ENCODE measurements at places on chromosomes 6 and 20.

DNA sequence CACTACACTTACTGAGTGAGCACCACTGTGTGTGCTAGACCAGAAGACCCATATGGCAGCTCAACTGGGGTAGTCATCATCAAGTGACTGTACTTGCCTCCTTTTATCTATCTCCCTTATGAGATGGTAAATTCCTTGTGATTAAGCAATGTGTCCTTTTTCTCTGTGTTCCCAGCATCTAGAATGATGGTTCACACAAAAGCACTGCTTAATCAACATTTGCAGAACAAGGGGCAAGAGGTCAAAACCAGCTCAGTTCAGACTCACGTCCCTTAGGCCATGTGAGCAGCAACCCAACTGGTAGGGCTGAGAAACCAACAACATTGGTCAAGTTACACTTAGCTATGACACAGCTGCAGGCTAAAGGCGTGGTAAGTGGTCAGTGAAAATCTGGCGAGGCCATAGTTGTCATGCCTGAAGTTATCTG is 10.0 kb downstream of the TRAM2 start:
- no peak for DNase-seq

DNA sequence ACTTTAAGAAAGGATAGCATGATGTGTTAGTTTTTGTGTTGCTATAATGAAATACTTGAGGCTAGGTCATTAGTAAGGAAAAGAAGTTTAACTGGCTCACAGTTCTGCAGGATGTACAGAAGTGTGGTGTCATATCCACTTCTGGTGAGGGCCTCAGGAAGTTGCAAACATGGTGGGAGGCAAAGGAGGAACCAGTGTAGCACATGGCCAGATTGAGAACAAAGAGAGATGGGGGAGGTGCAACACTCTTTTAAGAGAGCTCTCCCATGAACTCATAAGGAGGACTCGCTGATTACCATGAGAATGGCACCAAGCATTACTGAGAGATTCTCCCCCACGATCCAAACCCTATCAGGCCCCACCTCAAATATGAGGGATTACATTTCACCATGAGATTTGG is 265.4 kb downstream of the RIMS1 start:
- DNase-seq, result no peak

GRCh38 chr6:42503894-42504293 is 52.2 kb upstream of the TRERF1 start:
- no peak for DNase-seq

DNA sequence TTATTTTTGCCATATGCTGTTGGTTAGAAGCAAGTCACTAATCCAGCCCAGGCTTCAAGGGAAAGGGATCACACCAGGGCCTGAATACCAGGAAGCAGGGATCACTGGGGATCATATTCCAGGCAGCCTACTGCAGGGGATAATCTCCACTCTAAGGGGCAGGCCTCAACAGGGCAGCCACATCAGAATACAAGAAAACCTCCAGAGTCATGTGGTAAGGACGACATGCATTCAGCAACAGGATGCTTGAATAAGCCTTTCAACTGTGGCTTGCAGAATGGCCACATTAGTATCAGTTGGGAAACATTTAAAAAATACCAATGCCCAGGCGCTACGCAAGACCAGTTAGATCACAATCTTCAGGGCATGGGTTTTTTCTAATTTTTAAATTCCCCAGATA is 109.1 kb downstream of the LY86 start:
- DNase-seq, result no peak

DNA sequence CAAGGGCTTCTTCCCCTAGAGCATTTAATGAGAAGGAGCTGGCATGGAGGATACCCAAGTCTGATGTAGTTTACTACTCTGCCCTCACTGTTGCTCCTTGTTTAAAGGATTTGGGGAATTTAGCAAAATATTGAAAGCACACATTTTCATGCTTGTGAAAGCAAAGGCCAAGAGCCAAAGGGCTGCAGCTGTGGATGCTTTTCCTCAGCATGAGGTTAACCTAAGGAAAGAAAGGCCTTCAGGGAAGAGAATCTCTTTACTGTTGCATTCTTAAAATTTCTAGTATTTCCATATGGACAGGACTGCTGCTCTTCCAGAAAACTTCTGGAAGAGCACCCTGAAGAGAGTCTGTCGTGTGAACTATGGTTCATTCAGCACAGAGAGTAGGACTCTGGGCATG is 45.9 kb upstream of the SASH1 start:
- DNase-seq, result no peak

- DNase-seq, result no peak
Measured at GRCh38 chr20:62977613-62978560, 25.4 kb downstream of the SLC17A9 start.

- no peak for DNase-seq
Measured at GRCh38 chr6:152267967-152268845, 369.0 kb downstream of the SYNE1 start.

- DNase-seq, result no peak
Measured at GRCh38 chr6:19087296-19087695, 700.1 kb downstream of the RNF144B start.

GRCh38 chr20:17934141-17934862 is 34.3 kb downstream of the SNX5 start:
- DNase-seq, result no peak

GRCh38 chr20:48006036-48006833 is 221.0 kb upstream of the SULF2 start:
- no peak for DNase-seq

DNA sequence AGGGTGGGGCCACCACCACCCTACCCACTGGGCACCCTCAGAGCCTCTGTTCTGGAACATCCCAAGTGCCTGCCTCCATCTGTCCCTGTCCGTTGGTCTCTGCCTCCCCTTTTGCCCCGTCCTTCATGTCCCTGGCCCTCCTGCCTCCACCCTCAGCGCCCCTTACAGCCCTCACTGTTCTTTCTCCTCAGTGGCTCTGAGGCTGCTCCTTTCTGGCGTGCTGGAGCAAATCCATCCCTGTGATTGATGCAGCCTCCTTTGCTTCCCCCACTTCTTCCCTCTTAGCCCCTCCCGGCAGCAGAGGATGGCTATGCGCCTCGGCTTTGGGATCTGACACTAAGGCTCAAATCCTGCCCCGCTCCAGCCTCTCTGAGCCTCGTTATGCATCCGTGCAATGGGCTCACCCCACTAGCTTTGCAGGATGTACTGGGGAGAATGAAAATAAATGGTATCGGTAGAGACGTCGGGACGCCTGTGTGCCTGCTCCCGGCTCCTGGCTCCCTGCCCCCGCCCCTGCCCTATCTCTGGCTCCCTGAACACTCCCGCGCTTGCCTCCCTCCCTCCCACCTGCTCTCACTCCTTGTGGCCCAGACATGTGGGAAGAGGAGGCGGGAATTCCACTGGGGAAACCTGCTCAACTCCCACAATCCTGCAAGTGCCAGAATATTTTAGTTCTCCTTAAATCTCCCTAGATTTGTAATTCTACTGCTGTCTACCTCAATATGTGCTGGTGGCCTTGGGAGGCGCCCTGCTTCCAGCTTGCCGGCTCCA is 13.1 kb downstream of the VSTM2L start:
- no peak for DNase-seq

DNA sequence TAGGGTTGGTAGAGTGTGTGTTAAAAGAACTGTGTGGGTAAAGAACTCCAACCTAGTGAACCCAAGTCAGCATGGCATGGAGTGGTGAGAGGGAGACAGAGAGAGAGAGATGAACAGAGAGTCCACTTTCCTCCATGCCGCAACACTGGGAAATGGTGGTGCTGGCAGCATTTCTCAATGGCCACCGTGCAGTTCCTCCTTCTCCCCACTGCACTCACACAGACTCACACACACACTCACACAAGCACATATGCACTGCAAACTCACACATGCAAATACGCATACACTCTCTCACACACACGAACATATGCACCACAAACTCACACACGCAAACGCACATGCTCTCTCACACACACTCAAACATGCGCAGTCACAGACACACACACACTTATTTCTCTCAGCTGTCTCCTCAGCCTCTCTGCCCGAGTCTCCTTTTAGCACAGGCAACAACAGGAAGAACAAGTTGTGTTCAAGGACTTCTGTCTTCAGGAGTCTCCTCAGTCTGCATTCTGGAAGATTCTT is 66.5 kb upstream of the LY86 start:
- no peak for DNase-seq

GRCh38 chr6:45175272-45175671 is 152.9 kb upstream of the RUNX2 start:
- no peak for DNase-seq

DNA sequence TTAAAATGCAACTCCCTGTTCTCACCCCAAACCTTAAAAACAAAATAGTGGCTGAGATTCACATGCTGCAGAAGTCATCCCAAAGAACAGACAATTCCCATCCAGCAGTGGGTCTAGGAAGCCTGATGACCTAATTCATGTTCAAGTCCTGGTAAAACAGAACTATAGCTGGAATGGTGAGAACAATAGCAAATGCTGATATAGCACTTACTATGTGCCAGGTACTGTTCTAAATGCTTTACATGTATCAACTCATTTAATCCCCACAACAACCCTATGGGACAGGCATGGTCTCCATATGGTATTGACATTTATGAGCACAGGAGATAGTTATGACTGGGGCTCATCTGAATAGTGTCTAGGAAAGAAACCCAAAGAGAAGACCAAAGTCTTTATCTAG is 5.6 kb downstream of the DDO start:
- no peak for DNase-seq

DNA sequence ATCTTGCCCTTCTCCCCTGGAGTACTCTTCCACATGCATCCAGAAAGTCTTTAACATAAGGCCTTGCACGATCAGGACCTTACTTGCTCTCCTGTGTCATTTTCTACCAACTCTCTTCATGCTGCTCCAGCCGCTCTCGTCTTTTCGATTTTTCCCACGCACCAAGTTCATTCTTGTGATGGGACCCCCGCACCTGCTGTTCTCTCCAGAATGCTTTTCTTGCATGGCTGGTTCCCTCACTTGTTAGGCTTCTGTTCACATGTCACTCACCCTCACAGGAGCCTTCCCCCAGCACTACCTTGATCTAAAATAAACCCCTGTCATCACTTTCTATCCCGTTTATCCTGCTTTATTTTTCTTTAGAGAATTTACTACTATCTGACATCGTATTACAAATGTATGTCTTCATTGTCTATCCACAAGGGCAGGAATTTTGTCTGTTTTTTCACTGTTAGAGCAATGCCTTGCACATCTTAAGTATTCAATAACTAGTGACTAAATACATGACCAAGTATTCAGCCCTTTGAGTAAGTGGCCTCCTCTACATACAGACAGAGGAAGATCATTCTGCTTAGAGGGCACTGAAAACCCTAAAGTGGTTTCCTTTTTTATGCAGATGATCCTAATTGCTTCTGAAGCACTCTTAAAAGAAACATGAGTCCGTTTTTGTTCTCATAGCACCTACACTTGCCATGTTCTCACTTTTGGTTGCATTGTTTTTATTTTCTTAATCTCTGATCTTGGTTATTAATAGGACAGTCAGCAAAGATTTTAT is 166.9 kb downstream of the SLC16A10 start:
- no peak for DNase-seq

DNA sequence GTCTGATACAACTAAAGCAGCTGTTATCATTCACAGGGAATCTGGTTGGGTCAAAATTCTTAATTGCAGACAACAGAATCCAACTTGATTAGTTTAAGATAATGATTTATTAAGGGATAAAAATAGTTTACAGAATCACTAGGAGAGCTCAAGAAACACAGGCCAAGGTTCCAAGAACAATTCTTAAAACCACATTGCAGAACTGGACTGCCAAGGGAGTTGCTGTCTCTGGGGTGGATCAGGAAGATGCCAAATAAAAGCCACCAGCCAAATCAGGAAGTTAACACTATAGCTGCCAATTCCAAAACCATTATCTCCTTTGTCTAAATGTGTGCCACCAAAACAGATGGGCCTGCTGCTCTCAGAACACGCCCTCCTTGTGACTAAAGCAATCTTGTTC is 53.7 kb downstream of the NUDT3 start:
- DNase-seq, result no peak

DNA sequence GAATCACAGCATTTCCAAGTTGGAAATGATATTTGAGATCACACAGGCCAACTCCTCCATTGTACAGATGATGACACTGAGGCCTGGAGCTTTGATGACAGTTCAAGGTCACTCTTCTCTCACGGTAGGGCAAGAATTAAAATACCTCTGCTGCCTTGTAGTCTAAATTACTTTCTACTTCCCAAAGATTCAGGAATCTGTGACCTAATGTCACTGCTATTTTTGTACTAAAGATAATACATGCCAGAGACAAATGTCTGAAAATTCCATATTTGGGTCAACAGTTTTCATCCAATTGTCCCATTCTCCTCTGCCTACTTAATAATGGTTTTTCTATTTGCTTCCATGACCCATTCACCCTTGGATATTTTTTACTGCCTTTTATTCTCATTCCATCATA is 160.0 kb downstream of the SOD2 start:
- DNase-seq, result no peak

DNA sequence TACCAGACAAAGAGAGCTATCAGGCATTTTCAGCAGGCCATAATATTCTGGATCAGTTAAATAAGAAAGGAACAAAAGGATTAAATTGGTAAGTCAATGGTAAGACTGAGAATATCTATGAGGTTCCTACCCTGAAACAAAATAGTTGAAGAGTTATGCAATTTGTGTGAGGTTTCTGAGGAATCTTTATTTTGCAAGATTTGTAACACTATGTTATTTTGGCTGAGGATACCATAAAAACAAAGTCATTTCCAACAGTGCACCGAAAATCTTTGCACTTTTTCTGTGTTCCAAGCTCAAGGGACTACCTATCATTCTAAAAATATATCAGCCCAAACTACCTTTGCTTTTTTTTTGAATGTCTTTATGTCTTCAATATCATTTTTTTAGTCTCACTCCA is 383.3 kb upstream of the CITED2 start:
- no peak for DNase-seq

DNA sequence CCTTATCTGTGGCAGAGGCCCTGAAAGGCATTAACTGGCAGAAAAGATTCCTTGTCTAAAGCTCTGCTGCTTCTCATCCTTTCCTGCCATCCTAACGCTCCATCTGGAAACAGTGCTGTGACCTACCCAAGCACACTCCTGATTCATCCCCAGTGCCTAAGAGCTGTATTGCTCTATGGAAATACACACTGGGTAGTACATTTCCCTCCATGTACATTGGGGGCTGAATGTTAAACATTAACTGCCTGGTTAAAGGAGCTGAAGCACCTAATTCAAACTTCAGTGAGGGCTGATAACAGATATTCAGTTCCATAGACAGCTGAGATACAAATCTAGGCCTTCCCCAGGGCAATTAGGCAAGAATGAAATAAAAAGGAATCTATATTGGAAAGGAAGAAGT is 36.7 kb upstream of the GMPR start:
- no peak for DNase-seq
